T-helper 2 cell treated with Interferon-gamma antibody and Interleukin-4, amounts not matched to agents 5 μg/mL and 100 μg/mL, for 36 hours (primary cell): ENCODE measurements at places on chromosomes 3 and 15.

DNA sequence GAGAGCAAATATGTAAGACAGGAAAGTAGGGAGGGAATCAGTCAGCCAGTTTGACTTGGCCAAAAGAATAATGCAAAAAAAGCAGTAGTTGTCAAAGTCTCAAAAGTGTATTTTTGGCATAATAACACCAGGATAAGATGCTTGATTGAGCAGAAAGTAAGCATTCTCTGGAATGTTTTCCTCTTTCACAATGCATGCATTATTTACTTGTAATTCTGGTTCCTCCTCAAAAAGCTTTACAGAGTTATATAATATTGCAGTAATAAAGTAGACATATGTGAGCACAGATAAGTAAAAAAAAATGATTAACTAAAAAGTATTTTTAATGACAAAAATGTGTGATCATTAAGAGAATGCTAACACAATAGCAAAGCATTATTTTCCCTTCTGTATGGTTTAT, 285.9 kb upstream of the BCHE start:
- no peak for DNase-seq

DNA sequence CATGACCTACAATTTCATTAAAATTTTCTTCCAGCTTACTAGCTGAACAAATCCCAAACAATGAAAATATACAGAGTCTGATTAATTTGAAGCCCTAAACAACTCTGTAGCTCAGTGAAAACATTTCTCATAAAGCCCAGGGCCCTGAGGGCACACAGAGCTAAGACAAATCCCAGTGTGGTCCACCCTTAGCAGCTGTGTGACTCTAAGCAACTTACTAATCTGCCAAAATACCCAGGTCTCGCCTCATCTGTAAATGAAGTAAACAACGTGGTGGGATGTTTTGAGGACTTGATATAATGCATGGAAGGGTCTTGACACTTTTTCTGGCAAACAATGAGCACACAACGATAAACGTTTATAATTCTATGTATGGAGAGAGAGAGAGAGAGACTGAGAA, 158.4 kb downstream of the FHIT start:
- DNase-seq: no peak

DNA sequence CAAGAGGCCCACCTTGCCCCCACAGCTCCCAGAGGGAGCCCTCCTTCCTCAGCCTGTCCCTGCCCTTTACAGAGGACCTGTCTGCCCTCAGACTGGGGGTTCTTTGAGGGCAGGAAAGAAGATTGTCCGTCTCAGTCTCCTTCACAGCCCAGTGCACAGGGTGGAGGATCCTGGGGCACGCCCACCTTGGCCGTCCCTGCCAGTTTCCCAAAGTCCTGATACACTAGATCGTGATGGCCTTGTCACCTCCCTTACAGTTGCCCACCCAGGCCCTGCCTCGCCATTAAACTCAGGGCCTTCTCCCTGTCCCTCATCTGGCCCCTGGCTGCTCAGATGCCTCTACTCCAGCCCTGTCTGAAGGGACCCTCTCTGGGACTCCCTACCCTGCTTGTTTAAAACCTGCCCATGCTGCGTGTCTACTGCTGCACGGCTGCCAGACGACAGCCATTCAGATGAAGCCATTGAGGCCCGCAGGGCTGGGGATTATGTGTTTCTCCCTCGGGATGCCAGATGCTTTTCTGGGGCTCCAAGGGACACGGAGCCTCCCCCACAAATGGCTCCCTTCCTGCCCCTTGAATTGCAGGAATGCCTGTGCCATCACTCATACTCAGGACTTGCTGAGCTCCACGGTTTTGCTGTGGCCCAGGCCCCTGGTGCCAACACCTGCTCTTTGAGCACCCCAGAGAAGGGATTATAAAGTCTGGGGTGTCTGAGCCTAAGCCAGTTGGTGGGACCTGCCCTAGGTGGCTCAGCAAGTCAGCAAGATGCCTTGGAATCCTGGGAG, 27.8 kb downstream of the ACSBG1 start:
- no peak for DNase-seq

DNA sequence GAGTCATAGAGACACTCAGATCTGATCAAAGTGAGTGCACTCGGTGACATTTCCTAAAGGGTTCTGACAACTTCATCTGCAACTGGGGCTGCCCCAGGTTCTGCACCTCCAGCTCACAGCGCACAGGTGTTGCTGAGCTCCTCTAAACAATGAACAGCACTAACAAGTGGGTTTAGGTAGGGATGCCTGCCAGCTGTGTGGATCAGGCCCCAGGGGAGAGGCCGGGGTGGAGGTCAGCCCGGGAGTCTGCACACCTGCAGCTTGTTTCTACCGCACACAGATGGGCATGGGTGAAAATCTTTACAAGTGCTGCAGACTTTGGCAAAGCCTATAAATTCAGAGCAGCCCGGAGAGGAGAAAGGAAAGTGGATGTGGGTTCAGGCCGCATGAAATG, 355 bp downstream of the FBXW12 start:
- no peak for DNase-seq

DNA sequence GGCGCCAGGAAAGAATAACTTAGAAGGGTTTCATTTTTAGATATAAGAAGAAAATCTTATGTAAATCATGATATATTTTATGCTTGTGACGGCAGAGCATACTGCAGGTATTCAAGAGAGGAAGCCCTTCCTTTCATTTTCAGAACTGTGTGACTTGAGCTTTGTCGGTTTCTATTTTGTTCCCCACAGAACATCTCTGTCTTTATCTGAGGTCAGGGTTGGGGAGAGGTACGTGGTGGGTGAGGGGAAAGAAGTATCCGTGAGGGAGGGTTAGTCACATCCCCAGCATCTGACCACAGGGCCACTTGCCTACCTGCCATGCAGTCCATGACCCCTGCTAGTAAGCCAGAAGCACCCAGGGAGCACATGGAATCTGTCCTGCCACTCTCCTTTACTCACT, 126.5 kb downstream of the DGKG start:
- DNase-seq: peak; percentile 29

GRCh38 chr15:51192521-51193280, 98.0 kb upstream of the TNFAIP8L3 start:
- DNase-seq: peak; percentile 63

GRCh38 chr15:63501256-63502089, 2.9 kb upstream of the USP3 start:
- DNase-seq: peak; percentile 32

- DNase-seq: no peak
Observed at GRCh38 chr3:154901278-154901677, 178.8 kb upstream of the MME start.

- no peak for DNase-seq
Observed at GRCh38 chr15:81046290-81046689, 45.6 kb downstream of the TLNRD1 start.

- no peak for DNase-seq
Observed at GRCh38 chr3:25113891-25114290, 314.2 kb upstream of the RARB start.

- DNase-seq: no peak
Observed at GRCh38 chr15:85630311-85630710, 164.4 kb downstream of the KLHL25 start.

GRCh38 chr3:4751029-4751501, 228.2 kb upstream of the BHLHE40 start:
- no peak for DNase-seq

DNA sequence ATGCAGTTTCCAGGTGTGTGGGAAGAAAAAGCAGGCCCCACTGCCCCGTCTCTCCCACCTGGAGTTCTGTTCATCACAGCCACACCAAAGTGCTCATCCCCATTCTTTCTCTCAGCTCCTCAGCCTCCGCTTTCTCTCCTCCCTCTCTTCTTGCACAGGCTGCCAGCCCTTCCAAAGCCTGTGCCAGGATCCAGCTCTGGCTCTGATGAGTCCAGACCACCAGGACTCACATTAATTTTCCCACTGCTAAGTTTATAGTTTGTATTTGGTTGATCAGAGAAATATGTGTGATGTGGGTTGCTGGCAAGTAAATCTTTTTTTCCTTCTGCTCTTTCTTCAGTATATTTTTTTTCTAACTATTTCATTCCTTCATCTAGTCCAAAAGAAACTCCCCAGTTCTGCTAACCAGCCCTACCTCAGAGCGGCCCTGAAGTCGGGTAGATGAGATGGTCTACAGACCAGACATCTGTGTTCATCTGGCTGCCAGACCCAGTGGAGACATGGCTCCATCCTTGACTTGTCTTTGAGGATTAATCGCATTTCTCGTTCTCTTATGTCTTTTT, 49.8 kb downstream of the BOC start:
- DNase-seq: no peak

- no peak for DNase-seq
Observed at GRCh38 chr3:155908086-155908485, 37.6 kb downstream of the GMPS start.

DNA sequence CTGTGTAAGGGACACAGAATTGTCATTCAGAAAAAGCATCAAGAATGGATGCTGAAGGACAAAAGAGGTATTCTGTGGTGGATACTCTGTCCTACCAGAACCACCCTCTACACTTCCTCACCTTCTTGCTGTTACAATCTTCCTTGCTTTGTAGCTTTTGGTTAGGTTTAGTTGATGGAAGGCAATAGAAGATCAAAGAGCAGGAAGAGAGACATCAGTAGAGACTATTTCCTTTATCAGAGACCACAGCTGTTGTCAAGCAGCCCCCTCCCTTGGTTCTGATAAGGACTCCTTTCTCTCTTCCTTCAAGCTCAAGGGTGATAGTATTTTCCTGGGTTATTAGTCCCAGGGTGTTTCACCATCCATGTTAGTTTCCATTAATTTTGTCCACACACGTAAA, 84.7 kb upstream of the ALCAM start:
- no peak for DNase-seq

- no peak for DNase-seq
Observed at GRCh38 chr15:71276336-71276665, 161.0 kb downstream of the THSD4 start.

DNA sequence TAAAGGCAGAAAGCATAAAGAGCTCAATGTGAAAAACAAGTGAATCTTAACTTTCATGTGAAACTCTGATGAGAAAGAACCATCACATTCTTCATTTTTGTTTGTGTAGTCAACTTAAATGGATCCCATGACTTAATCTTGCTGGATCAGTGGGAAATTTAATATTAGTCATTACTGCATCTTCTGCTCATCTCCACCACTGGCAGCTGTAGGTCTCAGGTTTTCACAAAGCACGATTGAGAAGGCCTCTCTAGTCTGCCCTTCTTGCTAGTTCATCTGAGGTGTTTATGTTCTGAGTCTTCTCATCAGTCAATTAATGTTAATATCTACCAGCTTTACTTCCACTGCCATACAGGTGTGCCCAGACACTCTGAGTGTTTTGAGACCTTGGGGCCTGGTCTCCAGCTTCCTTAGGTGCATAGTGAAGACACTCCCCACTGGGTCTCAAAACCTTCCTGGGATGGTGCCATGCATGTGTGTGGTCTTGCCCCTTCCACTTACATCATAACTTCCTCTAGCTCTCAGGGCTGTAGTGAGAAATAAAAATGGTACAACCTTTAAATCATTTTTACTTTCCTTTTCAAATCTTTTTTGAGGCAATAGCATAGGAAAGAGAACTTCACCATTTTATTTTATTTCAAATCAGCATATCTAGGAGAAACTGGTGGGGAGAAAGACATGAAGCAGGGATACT, 421.6 kb upstream of the CBLB start:
- no peak for DNase-seq

- no peak for DNase-seq
Observed at GRCh38 chr3:155492841-155493240, 199.4 kb upstream of the STRIT1 start.

GRCh38 chr3:146305808-146306423, 55.0 kb upstream of the PLSCR4 start:
- no peak for DNase-seq
